ENCODE measurements at places on chromosomes 5 and 9. TPM values are rescaled to one million over a fixed set of nuclear protein-coding genes. Genes with fewer than 3 reads are reported as not detected.

GRCh38 chr9:98117984-98118639, 910 bp downstream of the TRIM14 start:
- H3K27me3 ChIP-seq: peaks cover 3% of the 10 kb centered on the region
- H3K27ac ChIP-seq: peak overlapping the region; percentile 77
- H3K36me3 ChIP-seq: no peaks in the 10 kb centered on the region
- H3K4me3 ChIP-seq: peak overlapping the region; percentile 84
- DNase-seq: no peak
- H3K4me1 ChIP-seq: peaks cover 13% of the 10 kb centered on the region

GRCh38 chr9:136255896-136256890, 10.6 kb upstream of the QSOX2 start:
- H3K27ac ChIP-seq: no peak overlapping the region
- DNase-seq: no peak
- H3K4me1 ChIP-seq: no peaks in the 10 kb centered on the region
- H3K4me3 ChIP-seq: no peak overlapping the region
- no peaks in the 10 kb centered on the region for H3K27me3 ChIP-seq

- H3K27me3 ChIP-seq: no peaks in the 10 kb centered on the region
Measured at GRCh38 chr5:63822614-63823013, 139.6 kb downstream of the HTR1A start.

DNA sequence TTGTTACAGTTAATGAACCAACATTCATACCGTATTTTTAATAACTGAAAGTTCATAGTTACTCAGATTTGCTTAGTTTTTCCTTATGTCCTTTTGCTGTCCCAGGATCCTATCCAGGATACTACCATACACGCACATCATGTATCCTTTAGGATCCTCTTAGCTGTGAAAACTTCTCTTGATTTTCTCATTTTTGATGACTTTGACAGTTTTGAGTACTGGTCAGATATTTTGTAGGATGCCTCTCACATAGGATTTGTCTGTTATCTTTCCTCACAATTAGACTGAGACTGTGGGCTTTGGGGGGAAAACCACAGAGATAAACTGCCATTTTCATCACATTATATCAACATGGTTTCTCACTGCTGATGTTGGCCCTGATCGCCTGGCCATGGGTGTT, 491.3 kb upstream of the TRPC7 start:
- H3K36me3 ChIP-seq: no peaks in the 10 kb centered on the region
- no peak for DNase-seq
- no peak overlapping the region for H3K4me3 ChIP-seq
- H3K27ac ChIP-seq: no peak overlapping the region
- H3K27me3 ChIP-seq: peaks cover 12% of the 10 kb centered on the region
- H3K4me1 ChIP-seq: peaks cover 7% of the 10 kb centered on the region

GRCh38 chr9:131661568-131662288, 78.1 kb downstream of the RAPGEF1 start:
- no peak overlapping the region for H3K4me3 ChIP-seq
- DNase-seq: no peak
- peaks cover 4% of the 10 kb centered on the region for H3K36me3 ChIP-seq
- H3K27ac ChIP-seq: no peak overlapping the region
- H3K27me3 ChIP-seq: no peaks in the 10 kb centered on the region

DNA sequence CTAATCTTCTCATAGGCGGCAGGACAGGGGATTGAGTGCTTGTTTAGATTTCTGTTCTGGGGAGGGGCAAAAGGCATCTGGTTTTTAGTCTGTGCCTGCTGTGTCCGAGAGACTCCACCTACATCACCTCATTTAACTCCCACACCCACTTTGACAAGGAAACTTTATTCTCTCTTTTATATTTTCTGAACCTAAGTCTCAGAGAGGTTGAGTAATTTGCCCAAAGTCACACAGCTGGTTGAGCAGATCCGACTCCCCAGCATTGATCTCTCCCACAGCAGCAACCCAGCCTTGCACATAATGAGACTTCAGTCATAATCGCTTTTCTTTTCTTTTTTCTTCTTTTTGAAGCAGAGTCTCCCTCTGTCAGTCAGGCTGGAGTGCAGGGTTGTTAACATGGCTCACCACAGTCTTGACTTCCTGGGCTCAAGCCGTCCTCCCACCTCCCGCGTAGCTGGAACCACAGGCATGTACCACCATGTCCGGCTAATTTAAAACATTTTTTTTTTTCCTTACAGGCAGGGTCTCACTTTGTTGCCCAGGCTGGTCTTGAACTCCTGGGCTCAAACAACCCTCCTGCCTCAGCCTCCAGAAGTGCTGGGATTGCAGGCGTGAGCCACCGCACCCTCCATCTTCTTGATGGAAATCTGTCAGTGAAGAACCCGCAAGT, 36.5 kb upstream of the ANKRD33B start:
- no peak for DNase-seq
- H3K4me3 ChIP-seq: no peak overlapping the region
- H3K27ac ChIP-seq: no peak overlapping the region
- H3K4me1 ChIP-seq: peaks cover 9% of the 10 kb centered on the region
- no peaks in the 10 kb centered on the region for H3K27me3 ChIP-seq

DNA sequence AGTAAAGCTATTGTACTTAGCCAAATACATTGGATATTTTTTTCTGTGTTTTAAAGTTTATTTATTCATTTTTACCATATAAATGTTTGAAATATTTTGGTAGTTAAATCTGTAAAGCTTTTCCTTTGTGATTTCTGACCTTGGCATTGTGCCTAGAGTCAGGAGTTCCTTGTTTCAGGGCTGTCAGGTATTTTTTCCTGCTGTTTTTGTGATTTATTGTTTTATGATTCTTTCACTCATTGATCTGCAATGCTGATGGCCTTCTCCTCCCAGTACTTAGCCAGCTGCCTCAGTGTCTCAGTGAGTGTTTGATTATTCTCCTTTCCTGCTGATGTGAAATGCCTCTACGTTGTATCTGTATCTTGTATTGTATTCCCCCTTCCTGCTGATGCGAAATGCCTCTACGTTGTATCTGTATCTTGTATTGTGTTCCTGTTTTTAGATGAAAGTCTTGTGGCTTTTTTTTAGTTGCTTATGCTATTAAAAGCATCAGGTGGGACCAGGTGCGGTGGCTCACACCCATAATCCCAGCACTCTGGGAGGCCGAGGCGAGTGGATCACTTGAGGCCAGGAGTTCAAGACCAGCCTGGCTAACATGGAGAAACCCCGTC, 61.0 kb downstream of the EHMT1 start:
- H3K27ac ChIP-seq: peak overlapping the region; percentile 10
- DNase-seq: no peak
- H3K4me1 ChIP-seq: peaks cover 38% of the 10 kb centered on the region
- H3K4me3 ChIP-seq: no peak overlapping the region
- H3K27me3 ChIP-seq: no peaks in the 10 kb centered on the region
- H3K36me3 ChIP-seq: peaks cover 9% of the 10 kb centered on the region

- H3K4me1 ChIP-seq: peaks cover 36% of the 10 kb centered on the region
- no peak overlapping the region for H3K27ac ChIP-seq
- DNase-seq: no peak
Measured at GRCh38 chr5:137152616-137153015, 346.5 kb downstream of the SPOCK1 start.

GRCh38 chr5:135814316-135814715, 20.1 kb upstream of the SLC25A48 start:
- peaks cover 28% of the 10 kb centered on the region for H3K27me3 ChIP-seq
- H3K36me3 ChIP-seq: no peaks in the 10 kb centered on the region
- H3K27ac ChIP-seq: no peak overlapping the region
- no peak overlapping the region for H3K4me3 ChIP-seq
- DNase-seq: no peak

- no peaks in the 10 kb centered on the region for H3K36me3 ChIP-seq
- peaks cover 3% of the 10 kb centered on the region for H3K27me3 ChIP-seq
- no peak overlapping the region for H3K27ac ChIP-seq
- no peak for DNase-seq
Measured at GRCh38 chr5:26009742-26010141, 1028.6 kb downstream of the CDH9 start.

The RASEF gene
- total RNA-seq: 10.0 TPM

The PCDHA1 gene
- total RNA-seq: not detected

GRCh38 chr5:78771260-78772205, 123.0 kb upstream of the LHFPL2 start:
- H3K27ac ChIP-seq: peak overlapping the region; percentile 30
- DNase-seq: no peak
- H3K27me3 ChIP-seq: no peaks in the 10 kb centered on the region

The CHSY3 gene
- 0.86 TPM for total RNA-seq
